ENCODE measurements at places on chromosomes 12 and 14.

GRCh38 chr14:90447720-90448497 lies 51.1 kb downstream of the CALM1 start:
- DNase-seq, result no peak

- no peak for DNase-seq
Observed at GRCh38 chr14:91980157-91980556, 32.7 kb upstream of the FBLN5 start.

GRCh38 chr12:121798787-121799155 lies 5.0 kb upstream of the SETD1B start:
- no peak for DNase-seq

GRCh38 chr12:41122894-41123293 lies 65.2 kb upstream of the PDZRN4 start:
- DNase-seq, result no peak

DNA sequence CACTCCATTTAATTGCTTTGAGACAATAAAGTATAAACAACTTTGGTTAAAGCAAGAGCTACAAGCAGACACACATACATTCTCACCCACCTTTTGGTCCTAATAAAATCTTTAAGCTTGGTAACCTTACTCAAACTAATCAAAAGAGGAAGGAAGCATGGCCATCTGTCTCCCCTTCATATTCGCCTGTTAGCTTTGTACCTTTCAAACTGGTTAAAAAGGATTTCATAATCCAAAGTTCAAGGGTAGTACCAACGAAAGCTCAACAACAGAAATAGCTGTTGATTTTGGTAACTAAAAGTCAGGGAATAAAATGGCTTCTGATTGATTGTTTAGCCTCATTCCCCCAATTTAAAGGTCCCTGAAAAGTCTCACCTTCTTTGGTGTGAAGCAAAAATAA lies 456.9 kb downstream of the BCAT1 start:
- no peak for DNase-seq

DNA sequence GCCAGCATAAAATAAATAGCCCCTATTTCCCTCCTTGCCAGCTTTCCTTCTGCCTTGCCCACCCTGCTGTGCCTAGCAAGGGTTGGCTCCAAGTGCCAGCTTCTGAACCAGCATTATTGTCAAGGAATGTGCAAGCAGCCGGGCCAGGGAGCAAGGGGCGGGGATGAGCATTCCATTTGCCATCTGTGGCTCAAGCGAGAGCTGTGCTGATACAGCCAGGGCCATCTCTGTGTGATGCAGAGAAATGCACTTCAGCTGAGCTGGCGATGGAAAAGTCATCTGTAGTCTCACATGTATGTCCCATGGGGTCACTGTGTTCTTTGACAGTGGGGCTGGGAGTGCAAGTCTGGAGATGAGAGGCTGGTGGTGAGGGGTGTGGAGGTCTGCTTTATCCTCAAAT lies 137.3 kb downstream of the SUDS3 start:
- no peak for DNase-seq

DNA sequence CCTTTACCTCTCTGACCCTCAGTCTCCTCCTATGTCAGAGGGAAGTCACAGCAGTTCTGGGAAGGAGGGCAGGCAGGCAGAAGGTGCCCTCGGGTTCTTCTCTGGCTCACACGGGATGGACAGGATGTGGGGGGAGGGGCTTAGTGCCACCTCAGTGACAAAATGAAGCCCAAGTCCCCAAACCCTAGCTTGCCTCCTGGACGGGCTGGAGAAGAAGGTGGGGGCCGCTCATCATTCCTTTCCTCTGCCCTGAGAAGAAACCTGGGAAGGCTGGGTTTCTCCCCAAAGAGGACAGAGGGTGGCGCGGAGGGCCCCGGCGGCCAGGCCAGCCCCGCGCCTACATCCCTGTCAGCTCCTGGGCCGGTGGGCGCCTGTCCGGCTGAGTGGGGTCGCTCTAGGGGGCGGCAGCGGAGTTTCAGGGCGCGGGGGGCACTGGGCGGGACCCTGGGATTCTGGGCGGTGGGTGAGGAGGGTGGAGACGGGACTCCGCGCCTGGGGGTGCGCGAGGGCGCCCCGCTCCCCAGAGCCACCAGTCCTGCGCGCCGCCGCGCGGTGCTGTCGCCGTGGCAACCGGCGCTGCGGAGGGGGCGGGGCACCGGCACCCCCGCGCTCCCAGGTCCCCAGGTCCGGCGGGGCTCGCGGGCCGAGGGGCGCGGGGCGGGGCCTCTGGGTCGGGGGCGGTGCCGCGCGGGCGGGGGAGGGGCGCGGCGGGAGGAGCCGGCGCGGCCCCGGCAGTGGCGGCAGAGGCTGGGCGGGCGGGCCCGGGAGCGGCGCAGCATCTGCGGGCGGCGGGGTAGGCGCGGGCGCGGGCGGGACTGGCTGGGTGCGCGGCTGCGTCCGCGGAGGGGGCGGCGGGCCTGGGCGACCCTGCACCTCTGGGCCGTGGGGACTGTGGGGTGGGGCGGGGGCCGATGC lies at the start of gene TMEM121:
Gene TMEM121, plus strand, starts transcription at position 723 of the 915 bp plus-strand sequence. CDS start 2,252 bp downstream, outside the sequence.
- peak; percentile 34 for DNase-seq

- DNase-seq, result peak; percentile 16
Observed at GRCh38 chr14:88554457-88555286, at the start of gene PTPN21. Gene PTPN21 (minus strand): TSS chr14:88555007. CDS start chr14:88550417, 4,590 bp downstream.

DNA sequence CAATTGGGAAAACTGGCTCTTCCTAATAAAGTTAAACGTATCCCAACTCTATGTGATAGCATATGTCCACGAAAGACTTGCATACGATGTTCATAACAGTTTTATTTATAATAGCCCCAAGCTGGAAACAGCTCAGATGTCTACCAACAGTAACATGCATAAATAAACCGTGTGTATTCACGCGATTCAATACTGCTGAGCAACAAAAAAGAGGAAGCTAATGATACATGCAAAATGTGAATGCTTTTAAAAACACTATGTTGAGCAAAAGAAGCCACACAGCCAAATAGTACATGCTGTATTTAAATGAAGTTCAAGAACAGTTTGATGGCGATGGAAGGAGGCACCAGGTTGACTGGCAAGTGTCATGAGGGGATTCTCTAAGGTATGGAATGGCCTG lies 55.7 kb downstream of the TRIM9 start:
- no peak for DNase-seq

DNA sequence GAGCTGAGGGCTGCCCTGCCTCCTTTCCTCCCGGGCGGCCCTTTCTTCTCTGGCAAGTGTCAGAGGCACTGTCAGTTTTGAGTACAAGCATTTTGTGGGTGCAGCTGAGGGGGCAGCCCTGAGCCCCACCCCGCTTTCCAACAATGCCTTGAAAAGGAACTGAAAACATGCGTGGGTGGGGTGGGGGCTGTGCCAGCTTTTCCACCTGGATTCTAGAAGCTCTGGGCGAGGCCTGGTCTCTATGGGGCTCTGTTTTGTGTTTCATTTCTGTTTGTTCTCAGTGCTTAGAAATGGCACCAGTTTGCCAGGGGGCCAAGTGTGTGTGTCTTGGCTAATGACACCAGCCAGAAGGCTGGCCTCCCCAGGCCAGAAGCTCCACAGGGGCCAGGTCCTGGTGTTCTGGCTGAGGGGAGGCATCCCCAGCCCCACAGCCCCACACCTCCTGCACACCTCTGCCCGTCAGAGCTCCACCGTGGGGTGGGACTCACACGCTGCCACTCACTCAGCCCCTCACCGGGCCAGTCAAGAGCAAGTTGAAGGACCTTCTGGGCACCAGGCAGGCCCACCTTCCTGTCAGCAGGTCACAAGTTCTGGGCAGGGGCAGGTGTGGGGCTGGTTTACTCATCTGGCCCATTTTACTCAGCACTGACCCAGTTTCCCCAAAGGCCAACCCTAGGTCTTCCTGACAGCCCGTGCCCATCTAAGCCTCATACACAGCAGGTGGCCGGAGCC lies 155.1 kb downstream of the CALM1 start:
- DNase-seq, result no peak

DNA sequence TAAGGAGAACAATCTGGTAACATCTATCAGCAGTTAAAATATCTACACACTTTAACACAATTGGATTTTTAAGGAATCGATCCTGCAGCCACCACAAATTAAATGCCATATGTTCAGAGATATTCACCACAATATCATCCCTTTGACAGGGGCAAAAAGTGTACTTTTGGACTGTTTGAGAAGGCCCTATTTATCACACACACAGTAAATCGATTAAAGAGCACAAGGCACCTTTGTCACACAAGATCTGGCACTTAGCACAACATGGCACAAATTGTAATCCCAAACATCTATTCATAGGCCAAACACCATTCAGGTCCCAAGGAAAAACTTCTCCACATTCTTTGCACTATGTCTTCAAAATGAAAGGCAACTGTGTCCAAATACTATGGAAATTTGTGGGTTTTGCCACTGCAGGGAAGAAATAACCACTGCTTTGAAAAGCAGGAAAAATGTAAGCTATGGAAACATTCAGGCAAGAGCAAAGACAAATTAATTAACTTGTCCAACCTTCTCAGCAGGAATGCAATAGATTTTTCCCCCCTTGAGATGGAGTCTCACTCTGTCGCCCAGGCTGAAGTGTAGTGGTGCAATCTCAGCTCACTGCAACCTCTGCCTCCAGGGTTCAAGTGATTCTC lies 282.5 kb upstream of the TMPO start:
- no peak for DNase-seq

DNA sequence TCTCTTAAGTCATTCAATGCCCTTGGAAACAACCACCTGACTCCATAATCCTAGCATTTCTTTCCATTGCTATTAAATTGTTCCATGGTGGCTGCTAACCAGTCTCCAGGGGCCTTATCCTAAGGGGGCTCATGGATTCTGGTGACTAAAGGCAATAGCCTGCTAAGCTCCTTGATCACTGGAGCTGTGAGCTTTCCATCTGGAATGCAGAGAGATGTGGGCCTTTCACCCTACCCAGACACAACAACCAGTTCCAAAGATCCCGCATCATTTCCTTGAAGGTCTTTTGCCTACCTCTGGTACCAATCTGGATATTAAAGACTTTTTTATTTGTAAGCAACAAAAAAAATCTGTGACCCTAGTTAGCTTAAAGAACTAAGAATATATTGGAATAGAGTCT lies 32.9 kb downstream of the NDUFA12 start:
- DNase-seq, result no peak

GRCh38 chr14:103713304-103714062 lies 1.8 kb downstream of the XRCC3 start:
- no peak for DNase-seq

- DNase-seq, result no peak
Observed at GRCh38 chr12:14946861-14947260, 8.5 kb upstream of the ERP27 start.

DNA sequence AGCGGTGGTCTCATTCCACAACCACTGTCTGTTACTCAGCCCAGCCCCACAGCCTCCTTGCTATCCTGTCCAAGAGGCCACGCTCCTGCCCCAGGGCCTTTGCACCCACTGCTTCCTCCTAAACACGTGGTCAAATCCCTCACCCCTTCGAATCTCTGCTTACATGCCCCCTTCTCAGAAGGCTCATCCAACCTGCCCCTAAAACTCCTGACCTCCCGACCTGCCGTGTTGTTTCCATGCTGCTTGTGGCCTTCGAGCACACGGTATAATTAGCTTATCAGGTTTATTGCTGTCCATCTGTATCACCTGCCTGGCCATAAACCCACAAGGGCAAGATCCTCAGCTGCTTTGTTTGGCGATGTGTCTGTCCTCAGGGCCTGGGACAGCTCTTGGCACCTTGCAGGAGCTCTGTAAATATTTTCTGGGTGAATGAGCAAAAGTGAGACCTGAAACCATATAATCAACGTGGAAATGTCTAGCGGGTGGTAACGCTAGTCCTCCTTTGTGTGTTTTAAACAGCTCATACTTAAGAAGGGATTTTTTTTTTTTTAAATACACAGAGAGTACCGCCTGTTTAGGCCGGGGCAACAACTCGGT lies 36.0 kb downstream of the SCARB1 start:
- no peak for DNase-seq

DNA sequence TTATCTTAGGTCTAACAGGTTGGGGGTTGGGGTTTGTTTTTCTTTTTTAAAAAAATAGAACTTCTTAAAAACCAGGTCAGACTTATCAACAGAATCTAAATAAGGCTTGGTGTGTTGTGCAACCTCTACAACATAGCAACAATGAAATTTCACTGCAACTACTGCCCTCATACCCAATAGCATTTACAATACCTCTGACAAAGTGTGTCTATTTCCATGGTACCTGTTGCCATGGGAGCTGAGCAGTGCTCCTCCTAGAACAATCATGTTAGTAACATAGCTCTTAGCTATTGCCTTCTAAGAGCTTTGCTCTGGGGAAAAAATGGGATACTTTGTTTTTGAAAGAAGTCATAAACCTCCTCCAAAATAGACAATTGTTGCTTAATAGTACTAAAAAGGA lies 103.3 kb upstream of the CCDC175 start:
- DNase-seq, result no peak

GRCh38 chr12:72304751-72305150 lies 32.6 kb downstream of the TRHDE start:
- no peak for DNase-seq

DNA sequence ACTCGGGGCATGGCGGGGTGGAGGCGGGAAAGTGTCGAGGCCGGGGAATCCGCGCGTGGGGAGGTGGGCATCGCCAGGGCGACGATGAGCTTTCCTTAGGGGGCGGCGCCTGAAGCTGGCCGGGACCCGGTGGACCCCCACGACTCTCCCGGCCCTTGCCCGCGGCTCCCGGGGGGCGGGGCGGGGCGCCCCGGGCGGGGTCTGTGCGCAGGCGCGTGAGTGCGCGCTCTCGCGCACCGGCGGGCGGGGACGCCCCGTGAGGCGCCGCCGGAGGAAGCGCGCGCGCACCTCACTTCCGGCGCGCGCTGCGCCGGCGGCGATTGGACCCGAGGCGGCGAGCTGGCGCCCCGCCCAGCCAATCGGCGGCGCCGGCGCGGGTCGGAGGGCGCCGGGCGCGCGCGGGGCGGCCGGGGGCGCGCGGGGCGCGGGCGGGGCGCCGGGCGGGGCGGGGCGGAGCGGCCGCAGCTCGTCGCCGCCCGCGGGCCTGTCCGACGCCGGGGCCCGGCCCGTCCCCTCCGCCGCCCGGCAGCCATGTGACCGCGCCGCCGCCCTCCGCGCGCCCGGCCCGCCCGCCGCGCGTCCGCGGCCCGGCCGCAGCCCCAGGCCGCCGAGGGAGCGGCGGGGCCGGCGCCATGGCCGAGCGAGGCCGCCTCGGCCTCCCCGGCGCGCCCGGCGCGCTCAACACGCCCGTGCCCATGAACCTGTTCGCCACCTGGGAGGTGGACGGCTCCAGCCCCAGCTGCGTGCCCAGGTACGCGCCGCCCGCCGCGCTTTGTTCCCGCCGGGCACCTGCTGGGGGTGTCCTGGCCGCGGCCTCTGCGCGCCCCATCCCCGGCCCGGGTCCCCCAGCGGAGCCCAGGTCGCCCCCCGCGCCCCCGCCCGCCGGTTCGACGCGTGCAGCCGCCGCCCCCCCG lies at the start of gene PACS2:
Gene PACS2, plus strand, starts transcription at position 462 of the 914 bp plus-strand sequence. Its CDS starts 171 bp downstream, at position 633.
- peak; percentile 79 for DNase-seq
